NCI-H1105 treated with DMSO at 0.1 percent for 48 hours (cell line): ENCODE measurements at places on chromosomes 4 and X.

DNA sequence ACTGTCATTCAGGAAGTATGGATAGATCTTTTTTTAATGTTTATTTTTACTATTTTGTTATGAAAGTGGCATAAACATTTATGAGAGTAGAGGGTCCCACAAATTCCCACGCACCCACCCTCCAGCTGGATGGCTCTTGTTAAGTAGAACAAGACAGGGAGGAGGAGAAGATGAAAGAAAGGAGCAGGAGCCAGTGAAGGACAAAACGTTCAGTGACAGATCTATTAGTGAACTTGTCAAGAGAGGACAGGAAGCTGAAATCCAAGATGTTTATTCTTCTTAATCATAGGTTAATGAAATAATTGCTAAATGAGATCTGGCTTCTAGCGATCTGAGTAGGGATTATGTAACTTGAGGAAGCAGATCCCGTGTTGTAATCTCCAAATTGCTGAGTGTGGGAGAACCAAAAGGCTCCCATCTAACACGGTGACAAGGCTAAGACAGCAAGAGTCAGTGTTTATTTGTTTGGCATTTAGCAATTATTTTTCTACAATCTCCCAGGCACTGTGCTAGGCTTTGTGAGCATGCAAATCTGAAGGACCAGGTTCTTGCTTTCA is 162.5 kb downstream of the SHROOM3 start:
- no peak for DNase-seq

DNA sequence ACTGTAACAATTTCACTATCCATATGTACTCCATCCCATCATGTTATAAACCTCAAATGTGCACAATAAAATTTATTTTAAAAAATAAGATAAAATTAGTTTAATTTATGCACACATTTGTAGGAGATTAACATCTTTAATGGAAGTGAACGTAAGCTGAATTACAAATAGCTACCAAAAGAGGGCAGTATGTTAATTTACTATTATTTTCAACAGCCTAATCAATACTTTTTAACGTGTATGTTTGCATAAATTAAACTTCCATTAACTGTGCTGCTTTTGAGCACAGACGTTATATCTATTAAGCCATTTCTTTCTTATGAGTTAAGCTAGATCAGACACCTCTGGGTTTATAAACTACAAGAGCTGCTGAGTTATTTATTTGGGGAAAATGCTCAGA is 56.5 kb upstream of the PHKA2 start:
- DNase-seq, result peak; percentile 0

DNA sequence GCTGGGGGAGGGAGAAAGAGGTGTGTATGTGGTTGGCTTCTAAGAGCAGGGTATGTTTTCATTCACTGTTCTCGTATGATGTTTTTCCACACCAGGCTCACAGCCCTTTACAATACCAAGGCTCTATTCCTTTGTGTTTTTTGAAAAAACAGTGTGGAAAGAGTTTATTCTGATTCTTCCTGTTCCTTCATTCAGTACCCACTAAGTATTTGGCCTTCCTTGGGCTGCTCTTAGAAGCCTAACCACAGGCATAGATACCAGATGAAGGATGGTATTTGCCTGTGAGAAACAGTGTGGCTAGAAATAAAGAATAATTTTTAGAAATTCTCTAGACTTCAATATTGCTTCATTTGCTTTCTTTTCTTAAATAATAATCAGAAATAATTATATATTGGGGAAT is 518.0 kb upstream of the DIPK2B start:
- DNase-seq, result no peak

- DNase-seq, result no peak
Observed at GRCh38 chr4:43754566-43754965, 694.0 kb downstream of the KCTD8 start.

- DNase-seq, result peak; percentile 3
Observed at GRCh38 chr4:129641179-129641578, 545.2 kb downstream of the C4orf33 start.
